ENCODE measurements at places on chromosomes 13 and 19.

DNA sequence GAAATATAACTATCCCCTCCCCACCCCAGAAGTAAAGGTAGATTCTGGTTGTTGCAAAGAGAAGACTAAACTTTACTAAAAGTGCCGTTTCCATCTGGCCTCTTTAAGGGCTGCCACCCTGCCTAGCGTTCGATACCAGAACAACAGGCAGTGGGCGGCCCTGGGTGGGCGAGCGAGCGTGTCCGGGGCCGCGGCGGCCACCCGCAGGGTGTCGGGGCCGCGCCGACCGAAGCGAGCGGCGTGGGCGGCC lies 2.6 kb downstream of the FGF9 start:
- no peak for DNase-seq

DNA sequence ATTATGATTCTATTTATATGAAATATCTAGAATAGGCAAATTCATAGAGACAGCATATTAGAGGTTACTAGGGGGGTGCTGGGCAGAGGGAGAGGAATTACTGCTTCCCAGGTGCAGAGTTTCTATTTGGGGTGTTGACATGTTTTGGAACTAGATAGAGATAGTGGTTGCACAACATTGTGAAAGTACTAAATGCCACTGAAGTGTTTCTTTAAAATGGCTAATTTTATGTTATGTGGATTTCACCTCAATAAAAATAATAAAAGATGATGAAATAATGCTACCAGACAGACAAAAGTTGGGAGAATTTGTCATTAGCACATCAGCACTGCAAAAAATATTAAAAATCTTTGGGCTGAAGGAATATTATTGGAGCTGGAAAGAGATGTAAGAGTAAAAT lies 63.4 kb downstream of the SLC6A16 start:
- DNase-seq = no peak

GRCh38 chr19:16496613-16496983 lies 404 bp downstream of the C19orf44 start:
- DNase-seq = no peak

GRCh38 chr13:110388108-110388943 lies 81.2 kb downstream of the COL4A2 start:
- no peak for DNase-seq

DNA sequence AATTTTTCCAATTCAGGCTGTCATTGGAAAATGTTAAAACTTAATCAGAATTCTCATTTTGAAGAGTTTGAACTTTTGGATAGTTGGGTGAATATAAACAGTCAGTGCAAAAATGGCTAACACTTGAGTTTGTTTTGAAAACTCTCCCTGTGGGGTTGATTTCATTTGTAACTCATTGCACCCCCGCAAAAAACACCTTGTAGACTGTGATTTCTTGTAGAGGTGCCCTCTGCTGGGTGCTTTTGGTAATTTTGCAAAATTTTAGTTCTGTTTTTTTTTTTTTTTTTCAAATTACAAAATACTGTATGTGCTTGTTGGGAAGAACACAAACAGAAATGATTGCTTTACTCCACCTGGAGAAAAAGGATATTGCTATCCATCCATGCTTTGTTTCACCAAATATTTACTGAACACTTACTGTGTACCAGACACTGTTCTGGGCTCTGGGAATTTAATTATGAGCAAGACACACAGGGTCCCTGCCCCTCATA lies 28.2 kb upstream of the GPI start:
- DNase-seq = no peak

- no peak for DNase-seq
Measured at GRCh38 chr19:5131031-5131505, 162.2 kb downstream of the KDM4B start.

DNA sequence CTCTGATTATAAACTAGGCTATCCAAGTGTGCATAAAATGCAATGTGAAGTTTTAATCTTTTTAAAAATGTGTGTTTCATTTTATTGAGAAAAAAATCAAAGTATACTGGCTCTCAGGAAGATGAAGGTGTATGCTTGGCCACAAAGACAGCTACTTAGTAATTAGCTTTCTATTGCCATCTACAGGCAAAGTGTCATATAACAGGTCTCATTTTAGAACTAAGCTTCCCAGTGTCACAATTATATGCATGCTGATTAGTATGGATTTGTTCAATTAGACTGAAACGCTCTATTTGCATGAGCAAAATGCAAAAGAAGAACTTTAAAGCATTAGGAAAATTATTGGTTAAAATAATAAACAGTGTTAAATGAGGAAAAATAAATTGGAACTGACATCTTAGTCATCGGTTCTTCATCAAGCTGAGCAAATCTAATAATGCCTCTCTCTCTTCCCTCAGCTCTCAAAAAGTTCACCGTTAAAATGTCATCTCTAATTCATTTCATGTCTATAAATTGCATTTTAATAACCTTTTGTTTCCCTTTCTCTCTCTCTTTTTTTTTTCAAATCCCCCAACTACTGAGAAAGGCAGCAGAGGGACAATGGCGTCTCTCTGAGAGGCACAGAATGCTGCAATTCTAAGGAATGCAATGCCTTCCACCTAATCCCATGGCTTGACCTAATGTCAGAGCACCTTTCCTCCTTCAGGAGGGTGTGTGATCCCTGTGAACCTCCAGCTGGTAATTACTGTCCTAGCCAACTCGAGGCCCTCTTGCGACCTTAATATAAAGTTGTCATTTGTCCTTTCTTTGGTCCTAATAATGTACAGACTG lies 313.1 kb upstream of the MAB21L1 start:
- DNase-seq = peak; percentile 33

- DNase-seq = no peak
Measured at GRCh38 chr13:52361225-52361624, 44.7 kb downstream of the THSD1 start.

GRCh38 chr19:7152568-7152967 lies 83.1 kb downstream of the ZNF557 start:
- DNase-seq = no peak

GRCh38 chr19:40407714-40408597 lies 5.2 kb downstream of the PRX start:
- DNase-seq = no peak

DNA sequence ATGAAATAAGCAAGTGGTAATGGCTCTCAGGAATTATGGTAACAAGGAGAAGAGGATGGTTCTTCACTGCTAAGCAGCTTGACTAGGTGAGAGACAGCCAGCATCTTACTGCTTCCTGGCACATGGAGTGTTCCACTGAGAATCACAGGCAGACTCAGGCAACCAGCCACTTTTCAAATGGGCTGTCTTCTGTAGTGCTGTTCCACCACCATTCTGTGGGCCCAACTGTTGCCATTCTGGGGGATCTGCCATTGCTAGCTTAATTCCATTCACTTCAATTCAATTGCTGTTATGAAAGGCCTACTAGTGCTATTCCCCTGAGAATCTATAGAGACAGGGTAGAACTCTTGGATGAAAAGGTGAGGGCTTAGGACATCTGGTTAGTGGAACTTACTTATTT lies 341.9 kb downstream of the KCNRG start:
- no peak for DNase-seq

DNA sequence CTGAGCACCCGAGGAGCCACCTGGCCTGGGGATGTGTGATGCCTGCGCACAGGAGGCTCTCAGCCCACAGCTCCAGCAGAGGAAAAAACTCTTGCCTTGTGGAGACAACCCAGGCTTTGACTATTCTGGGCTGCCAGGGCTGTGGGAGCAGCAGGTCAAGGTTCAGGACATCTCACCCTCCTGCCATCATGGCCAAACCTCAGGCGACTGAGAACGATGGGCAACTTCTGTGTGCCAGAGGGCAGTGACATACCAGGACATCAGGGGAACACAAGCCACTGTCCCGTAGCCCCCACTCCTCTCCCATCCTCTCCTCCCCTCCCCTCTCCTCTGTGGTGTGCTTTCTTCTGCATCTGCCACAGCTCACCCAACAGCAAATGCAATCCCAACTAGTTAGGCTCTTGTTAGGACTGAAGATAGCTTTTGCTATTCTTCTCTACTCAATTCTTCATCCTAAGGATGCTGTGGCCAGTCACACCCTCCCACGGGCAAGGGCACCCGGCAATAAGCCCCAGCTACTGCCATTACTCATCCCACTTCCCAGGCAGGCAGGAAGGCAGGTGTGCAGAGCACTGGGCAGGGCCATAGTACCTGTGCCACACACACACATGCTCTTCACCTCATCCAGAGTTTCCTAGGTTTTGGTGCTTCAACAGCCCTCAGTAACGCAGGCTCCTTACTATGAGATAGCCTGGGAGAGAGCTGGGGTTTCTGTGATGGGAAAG lies 16.8 kb downstream of the ELL start:
- DNase-seq = no peak

- DNase-seq = no peak
Measured at GRCh38 chr13:103044056-103044455, 22.2 kb downstream of the SLC10A2 start.

DNA sequence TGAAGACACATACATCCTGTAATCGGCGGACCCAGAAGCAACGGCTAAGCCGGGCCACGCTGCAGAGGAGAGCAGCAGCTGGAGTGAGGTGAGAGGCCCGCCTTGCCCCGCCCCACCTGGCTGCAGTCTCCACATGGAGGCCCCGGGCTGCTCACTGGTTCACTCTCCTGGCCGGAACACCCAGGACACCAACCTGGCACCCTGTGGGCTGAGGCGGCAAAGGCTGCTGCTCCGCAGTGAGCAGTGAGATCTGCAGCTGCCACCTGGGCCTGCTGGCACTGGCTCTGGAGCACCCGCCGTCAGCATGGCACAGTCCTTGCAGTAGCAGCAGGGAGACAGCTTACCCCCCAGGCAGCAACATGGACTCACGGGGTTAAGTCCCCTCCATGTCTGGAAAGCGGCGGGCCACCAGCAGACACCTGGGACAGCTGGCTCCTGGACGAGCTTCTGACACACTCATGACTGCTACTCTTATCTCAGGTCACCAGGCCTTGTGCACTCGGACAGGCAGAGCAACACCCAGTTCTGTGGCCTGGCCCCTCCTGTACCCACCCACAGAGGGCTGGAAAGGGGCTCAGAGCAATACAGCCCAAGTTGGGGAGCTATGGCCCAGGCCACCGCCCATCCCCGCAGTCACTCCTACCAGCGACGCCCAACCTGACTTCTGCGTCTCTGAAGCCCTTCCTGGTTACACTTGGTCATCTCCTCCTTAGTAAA lies 13.2 kb upstream of the KPTN start:
- DNase-seq = no peak

GRCh38 chr13:112034231-112034630 lies 32.7 kb upstream of the SOX1 start:
- peak; percentile 30 for DNase-seq

GRCh38 chr13:114288157-114288591 lies 6.8 kb downstream of the UPF3A start:
- no peak for DNase-seq

DNA sequence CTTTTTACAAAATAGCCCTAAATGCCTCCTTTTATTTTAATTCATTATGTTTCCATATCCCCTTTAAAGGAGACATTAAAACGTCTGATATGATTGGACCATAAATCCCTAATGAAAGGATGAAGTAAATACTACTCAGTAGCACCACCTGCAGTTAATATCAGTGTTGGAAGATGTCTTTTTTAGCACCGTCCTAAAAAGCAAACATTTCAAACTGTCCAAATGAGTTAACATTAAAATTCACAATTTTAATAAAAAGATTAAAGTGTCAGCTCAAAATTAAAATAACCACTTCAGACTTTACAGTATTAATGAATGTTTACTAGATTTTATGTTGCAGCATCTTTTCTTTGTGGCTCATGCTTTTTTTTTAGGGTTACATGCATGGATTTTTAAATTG lies 12.3 kb downstream of the ZNF507 start:
- no peak for DNase-seq

GRCh38 chr13:23146006-23146405 lies 34.8 kb upstream of the SGCG start:
- no peak for DNase-seq

DNA sequence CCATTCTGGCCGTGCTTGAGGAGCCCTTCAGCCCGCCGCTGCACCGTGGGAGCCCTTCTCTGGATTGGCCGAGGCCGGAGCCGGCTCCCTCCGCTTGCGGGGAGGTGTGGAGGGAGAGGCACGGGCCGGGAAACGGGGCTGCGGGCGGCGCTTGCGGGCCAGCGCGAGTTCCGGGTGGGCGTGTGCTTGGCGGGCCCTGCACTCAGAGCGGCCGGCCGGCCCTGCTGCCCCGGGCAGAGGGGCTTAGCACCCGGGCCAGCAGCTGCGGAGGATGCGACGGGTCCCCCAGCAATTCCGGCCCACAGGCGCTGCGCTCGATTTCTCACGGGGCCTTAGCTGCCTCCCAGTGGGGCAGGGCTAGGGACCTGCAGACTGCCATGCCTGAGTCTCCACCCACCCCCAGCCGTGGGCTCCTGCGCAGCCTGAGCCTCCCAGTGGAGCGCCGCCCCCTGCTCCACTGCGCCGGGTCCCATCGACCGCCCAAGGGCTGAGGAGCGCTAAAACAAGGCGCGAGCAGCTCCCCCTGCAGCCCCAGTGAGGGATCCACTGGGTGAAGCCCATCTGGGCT lies 76.5 kb downstream of the PCDH20 start:
- DNase-seq = no peak

DNA sequence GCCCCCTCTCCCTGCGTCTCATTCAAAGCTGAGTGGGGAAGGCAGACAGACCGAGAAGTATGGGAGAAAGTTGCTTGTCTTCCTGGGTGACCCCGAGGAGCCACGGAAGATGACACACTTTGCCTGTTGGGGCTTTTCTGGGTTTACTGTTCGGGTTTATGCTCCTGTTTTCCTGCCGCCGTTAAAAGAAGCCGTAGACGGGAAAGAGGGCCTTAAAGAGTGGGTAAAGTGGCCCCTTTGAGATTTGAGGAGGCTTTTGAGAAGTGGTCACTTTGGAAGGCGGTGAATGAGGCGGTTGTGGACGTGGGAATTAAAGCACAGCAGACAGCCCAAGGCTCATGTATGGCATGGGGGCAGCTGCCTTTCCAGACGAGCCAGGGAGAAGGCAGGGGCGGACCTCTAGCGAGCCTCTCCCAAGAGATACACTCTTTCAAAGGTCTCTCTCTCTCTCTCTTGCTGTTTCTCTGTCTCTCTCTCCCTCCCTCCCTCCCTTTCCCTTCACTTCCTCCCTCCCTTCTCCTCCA lies 493 bp upstream of the LHFPL6 start:
- DNase-seq = no peak

- no peak for DNase-seq
Measured at GRCh38 chr13:100433475-100433874, 155.1 kb downstream of the GGACT start.

DNA sequence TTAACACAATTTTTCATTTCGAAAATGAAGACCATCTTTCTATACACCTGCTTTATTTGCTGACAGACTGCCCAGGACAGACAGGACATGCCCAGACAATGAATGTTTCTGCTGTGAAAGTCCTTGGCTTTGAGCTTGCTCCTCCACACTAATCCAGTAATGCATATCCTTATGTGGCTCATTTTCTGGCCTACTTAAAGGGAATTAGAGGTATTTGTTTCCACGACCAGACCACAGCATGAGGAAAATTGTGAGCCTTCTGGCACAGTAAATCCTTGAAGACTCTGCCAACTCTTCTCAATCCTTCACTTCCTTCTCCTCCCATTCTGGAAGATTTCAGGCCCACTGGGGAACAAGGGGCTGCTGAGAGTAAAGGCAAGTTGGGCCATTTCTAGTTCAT lies 25.7 kb downstream of the CCDC70 start:
- no peak for DNase-seq
